ENCODE measurements at places on chromosomes 1 and 21. TPM values are rescaled to one million over a fixed set of nuclear protein-coding genes. Genes with fewer than 3 reads are reported as not detected.

- DNase-seq = no peak
These were observed 120.0 kb downstream of the PGBD5 start for GRCh38 chr1:230306169-230306568.

GRCh38 chr1:40162753-40163441, 1.7 kb downstream of the RLF start:
- DNase-seq = no peak

GRCh38 chr1:76542359-76542758, 324.9 kb upstream of the ST6GALNAC5 start:
- DNase-seq = no peak

DNA sequence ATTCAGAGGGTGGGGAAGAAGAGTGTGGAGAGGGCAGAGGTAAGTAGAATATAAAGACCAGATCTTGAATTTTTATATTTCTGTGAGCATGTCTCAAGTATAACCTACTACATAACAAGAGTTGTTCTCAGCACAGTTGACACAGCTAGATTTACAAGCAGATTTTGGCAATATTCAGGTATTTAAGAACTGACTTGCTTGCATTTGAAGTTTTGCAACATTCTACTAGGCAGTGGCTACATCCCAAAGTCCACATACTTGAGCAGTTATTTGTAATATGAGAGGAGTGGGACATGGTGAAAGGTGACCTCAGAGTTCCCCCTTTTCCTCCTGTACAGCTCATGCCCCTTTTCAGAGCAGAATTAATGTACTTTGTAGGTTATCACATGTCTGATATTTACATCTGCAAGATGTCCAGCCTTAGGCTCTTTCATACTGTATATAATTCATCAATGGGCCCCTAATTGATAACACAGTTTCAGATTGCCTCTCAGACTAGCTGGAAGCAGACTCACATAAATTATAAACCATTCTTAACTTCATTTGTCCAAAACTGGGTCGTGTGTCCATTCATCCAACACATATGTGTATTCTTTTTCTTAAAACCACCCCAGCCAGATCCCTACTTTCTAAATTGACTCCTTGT, 136.7 kb upstream of the RAVER2 start:
- DNase-seq = no peak

GRCh38 chr1:9705337-9706093, 54.0 kb downstream of the PIK3CD start:
- no peak for DNase-seq

NRAS gene
- total RNA-seq = 28.1 TPM

PM20D1 gene
- total RNA-seq = 1.6 TPM

PLPPR5 gene
- total RNA-seq = not detected

HFM1 gene
- total RNA-seq = not detected

C1QC gene
- 1.2 TPM for total RNA-seq

SFT2D2 gene
- total RNA-seq = 52.0 TPM

PCSK9 gene
- total RNA-seq = not detected

Data from naive thymus-derived CD8-positive, alpha-beta T cell (primary cell).